ENCODE measurements at places on chromosomes 6 and 20. TPM values are rescaled to one million over a fixed set of nuclear protein-coding genes. Genes with fewer than 3 reads are reported as not detected.

DNA sequence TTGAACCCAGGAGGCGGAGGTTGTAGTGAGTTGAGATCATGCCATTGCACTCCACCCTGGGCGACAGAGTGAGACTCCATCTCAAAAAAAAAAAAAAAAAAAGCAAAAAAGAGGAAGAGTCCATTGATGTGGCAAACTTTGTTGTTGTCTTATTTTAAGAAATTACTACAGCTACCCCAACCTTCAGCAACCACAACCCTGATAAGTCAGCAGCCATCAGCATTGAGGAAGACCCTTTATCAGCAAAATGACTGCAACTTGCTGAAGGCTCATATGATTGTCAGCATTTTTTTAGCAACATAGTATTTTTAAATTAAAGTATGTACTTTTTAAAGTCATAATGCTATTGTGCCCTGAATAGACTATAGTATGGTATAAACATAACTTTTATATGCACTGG lies 48.8 kb downstream of the ZFP64 start:
- ATAC-seq: no peak

- no peak for ATAC-seq
Measured at GRCh38 chr6:39059496-39060310, 11.1 kb downstream of the GLP1R start.

The NRN1 gene
- total RNA-seq: 2.4 TPM

- no peak for ATAC-seq
Measured at GRCh38 chr20:42338294-42339201, 720.4 kb upstream of the CHD6 start.

GRCh38 chr6:163735076-163735475 lies 320.6 kb downstream of the QKI start:
- ATAC-seq: no peak

GRCh38 chr6:38068854-38069590 lies 249.5 kb downstream of the ZFAND3 start:
- no peak for ATAC-seq

DNA sequence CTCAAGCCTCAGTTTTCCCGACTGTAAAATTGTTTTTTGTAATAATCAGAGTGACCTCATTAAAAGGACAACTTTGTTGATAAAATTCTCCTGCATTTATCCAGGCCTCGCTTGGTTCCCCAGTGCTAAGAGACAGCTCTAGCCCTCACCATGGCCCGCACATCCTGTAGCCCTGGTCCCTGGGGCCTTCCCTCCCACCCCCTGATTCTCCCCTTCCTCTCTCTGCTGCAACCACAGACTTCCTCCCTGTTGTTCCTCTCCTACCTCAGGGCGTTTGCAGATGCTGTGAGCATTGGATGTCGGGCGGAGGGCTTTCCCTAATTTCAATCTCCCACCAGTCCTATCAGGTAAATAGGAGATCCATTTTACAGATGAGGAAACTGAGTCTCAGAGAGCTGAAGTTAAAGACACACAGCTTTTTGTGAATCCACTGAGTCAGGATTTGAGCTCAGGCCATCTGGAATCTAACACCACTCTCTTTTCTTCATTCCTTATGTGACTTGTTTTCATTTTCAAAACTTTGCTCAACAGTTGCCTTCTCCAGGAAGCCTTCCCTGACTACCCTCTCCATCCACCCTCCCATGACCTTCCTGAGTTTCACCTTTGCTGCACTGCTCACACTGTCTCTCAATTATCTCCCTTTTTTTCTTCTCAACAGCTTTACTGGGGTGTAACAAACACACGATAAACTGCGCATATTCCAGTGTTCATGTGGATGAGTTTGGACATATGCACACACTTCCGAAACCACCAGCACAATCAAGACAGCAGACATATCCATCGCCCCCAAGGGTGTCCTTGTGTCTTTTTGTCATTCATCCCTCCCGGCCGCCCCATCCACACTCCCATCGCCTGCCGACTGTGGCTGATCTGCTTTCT lies 107.1 kb downstream of the CEBPB start:
- peak; percentile 52 for ATAC-seq
